NCI-H2171 (cell line): ENCODE measurements at places on chromosomes 1 and 21.

GRCh38 chr21:24112020-24112419 is 1495.3 kb downstream of the MRPL39 start:
- DNase-seq = no peak

GRCh38 chr1:64956010-64956640 is 10.2 kb downstream of the JAK1 start:
- DNase-seq = no peak

DNA sequence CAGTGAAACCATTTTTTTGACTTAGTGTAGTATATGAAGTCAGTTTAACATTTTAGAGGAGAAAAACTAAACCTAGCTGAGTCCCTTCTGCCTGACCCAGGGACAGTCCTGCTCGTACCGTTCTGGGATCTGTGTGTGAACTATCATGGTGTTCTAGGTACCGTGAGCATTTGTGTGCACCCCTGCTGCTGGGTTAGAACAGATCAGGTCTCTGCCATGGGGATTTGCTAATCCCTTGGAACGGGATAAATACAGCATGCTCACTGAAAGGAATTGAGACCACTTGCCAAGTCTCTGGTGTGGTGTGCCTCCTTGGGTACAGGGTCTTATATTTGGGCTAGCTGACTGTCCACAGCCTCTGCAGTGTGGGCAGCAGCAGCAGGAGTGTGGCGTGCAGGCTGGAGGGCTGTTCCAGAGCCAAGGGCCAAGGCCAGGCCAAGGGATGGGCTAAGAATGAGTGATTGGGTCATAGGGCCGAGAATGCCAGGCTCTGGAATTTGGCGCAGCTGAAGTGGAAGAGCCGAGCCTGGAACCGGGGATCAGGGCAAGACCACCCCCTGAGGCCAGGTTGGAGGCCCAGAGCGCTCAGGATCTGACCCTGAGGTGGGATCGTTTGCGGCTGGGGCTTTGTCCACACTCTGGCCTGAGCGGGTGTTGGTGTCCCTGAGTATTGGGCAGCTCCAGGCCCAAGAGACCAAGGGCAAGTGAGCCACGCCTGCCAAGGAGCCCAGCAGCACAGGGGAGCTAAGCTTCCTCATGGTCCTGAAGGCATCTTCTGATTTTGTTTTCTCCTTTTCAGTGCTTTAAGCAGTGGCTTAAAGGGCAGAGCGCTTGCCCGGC is 66.3 kb downstream of the VPS26C start:
- DNase-seq = no peak

DNA sequence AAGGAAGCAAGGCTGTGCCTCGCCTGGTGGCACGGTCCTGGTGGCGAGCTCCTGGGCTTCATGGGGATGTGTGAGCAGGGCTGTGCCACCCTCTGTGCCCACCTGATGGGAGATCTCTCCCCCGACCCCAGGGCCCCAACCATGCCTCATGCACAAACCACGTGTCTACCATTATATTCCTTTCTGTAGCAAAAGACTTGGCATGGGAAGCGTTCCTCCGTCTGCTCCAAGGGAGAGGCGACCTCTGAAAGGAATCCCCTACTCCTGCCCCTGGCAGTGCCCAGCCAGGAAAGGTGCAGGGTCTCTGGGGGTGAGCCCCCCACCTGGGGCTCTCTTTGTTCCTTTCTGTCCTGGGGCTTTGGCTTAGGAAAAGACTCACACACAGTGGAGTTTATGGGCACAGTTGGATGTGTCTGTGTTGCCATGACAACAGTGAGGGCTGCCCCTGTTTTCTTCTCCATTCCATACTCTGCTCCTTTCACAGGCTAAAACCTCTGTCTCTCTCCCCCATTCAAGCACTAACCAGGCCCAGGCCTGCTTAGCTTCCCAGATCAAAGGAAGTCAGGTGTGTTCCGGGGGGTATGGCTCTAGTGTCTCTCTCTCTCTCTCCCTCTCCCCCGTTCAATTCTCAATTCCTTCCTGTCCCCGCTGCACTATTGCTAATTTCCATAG is 21.4 kb upstream of the LRRN2 start:
- no peak for DNase-seq

DNA sequence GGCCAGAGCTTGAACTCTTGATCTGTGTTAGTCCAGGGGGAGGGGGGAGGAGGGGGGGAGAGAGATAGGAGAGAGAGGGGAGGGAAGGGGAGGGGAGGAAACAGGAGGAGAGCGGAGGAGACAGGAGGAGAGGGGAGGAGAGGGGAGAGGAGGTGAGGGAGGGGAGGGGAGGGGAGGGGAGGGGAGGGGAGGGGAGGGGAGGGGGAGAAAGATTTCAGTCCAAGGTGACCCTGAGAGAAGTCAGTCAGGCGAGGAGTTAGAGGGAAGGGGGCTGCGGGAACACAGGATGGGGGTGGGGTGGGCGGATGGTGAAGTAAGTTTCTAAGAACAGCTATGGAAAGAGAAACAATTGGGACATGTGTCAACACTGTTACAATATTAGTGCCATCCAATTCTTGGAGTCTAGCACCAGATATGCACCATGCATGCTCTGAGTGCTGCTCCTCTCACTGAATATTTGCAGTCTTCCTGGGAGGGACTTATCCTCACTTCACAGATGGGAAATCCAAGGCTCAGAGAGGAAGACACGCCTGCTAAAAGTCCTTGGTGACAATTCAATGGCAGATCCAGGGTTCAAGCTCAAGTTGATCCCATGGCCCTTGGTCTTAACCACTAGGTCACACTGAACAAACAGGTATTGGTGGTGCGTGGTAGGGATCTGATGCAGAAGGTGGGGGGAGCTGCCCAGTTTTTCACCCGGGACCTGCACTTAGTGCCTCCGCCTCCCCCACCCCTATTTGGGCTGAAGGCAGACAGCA is 42.5 kb upstream of the ECE1 start:
- no peak for DNase-seq

- no peak for DNase-seq
Measured at GRCh38 chr1:8969937-8970336, 24.3 kb downstream of the CA6 start.

- peak; percentile 96 for DNase-seq
Measured at GRCh38 chr1:228464487-228464983, 22.6 kb upstream of the RNF187 start.

- DNase-seq = no peak
Measured at GRCh38 chr1:108556499-108556898, 3.4 kb upstream of the EEIG2 start.

- DNase-seq = no peak
Measured at GRCh38 chr1:93433407-93433961, 14.4 kb upstream of the FNBP1L start.

- no peak for DNase-seq
Measured at GRCh38 chr1:39205781-39206464, 1.4 kb downstream of the MACF1 start.

DNA sequence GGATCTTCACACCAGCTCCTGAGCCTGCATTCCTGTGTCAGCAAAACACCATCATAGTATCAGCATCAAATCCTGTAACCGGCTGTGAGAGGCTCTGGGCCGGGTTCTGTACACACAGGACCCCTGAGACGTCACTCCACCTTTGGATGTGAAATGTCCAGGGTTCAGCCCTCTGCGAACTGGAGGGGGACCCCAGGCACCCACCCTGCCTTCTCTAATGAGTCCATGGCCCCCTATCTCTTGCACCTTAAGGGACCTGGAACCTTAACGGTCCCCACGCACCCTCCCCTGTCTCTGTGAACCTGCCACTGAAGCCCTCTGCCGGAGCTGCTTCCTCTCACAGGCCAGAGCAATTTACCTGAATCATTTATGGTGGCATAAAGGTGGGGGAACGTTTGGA is 257.8 kb downstream of the NPHP4 start:
- DNase-seq = no peak

DNA sequence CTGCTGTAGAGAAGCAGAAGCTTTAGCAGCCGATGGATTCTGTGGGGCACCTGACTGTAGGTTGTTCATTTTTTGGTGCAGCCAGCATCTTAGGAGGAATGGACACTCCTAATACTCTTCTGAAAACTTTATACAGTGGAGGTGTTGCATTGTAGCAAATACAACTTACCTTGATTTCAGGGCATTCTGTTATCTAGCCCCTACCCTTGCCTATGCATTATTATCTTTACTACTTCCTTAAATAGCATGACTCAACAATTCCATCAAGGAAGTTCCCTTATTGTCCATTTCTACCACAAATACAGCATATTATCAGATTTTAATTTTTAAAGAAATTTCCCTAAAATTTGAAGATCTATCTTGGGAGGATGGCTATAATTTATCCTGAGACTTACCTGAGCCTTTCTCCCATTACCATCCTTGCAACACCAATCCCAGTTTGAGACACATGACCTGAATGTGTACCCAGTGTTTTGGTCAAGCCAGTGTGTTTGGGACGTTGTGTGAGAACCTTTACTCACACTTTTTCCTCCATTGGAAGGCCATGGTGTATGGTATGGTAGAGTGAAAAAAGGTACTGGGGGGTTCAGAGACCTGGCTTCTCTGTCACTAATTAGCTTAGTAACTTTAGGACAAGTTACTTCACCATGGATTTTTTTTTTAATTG is 9.2 kb downstream of the POU2F1 start:
- no peak for DNase-seq
